ENCODE measurements at places on chromosomes 16 and 17. TPM values are rescaled to one million over a fixed set of nuclear protein-coding genes. Genes with fewer than 3 reads are reported as not detected.

GRCh38 chr17:75610103-75610984 lies 22.7 kb downstream of the MYO15B start:
- DNase-seq = no peak

The CCL4L2 gene
- polyA plus RNA-seq = 0.65 TPM

- DNase-seq = no peak
These were observed 22.6 kb upstream of the METRNL start for GRCh38 chr17:83056583-83057396.

DNA sequence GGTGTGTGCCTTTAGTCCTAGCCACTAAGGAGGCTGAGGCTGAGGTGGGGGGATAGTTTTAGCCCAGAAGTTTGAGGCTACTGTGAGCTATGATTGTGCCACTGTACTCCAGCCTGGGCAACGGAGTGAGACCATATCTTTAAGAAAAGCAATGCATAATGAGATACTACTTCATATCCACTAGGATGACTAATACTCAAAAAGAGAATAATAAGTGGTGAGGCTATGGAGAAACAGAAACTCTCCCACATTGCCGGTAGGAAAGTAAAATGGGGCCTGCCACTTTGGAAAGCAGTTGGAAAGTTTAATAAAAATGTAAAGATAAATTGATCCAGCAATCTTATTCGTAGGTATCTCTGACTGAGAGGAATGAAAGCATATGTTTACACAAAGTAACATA lies 4.6 kb upstream of the NPIPB2 start:
- DNase-seq = no peak

GRCh38 chr16:55058576-55058975 lies 127.9 kb downstream of the IRX5 start:
- DNase-seq = no peak

The CACNG1 gene
- 267 TPM for polyA plus RNA-seq

DNA sequence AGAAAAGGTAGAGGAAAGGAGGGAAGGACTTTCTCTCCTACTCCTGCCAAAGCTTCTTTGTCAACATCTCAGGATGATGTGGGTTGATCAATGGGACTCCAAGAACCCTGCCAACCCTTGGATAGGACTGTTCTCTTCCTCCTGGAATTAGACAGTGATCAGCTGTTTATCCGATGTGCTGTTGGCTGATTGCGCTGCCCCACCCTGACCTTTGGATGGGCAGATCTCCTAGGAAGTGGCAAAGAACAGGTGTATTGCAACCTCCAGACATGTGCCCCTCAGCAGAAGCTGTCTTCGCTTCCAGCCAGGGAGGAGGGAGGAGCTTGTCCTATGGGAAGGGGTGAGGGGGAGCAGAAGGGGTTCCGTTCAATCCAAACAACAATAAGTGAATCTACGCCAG lies 30.5 kb downstream of the SLC5A11 start:
- DNase-seq = no peak

Data from forelimb muscle (tissue), 1 donor.